ENCODE measurements at places on chromosomes 16 and 17.

DNA sequence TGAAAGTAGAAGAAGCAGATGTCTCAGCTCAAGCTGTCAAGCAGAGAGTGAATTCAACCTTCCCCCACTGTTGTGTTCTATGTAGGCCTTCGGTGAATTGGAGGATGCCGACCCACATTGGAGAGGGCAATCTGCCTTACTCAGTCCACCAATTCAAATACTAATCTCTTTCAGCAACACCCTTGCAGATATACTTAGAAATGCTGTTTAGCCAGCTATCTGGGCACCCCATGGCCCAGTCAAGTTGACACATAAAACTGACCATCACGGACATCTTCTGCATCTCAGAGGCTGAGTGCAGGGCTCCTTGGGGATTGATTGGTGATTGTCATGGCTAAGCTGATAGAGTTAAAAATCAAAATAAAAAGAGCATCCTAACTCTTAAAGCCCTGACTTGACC lies 58.3 kb downstream of the IRX3 start:
- DNase-seq, result no peak

- peak; percentile 36 for DNase-seq
Observed at GRCh38 chr16:87780385-87780989, 14.7 kb upstream of the KLHDC4 start.

GRCh38 chr17:13323990-13324389 lies 277.7 kb downstream of the HS3ST3A1 start:
- DNase-seq, result no peak

DNA sequence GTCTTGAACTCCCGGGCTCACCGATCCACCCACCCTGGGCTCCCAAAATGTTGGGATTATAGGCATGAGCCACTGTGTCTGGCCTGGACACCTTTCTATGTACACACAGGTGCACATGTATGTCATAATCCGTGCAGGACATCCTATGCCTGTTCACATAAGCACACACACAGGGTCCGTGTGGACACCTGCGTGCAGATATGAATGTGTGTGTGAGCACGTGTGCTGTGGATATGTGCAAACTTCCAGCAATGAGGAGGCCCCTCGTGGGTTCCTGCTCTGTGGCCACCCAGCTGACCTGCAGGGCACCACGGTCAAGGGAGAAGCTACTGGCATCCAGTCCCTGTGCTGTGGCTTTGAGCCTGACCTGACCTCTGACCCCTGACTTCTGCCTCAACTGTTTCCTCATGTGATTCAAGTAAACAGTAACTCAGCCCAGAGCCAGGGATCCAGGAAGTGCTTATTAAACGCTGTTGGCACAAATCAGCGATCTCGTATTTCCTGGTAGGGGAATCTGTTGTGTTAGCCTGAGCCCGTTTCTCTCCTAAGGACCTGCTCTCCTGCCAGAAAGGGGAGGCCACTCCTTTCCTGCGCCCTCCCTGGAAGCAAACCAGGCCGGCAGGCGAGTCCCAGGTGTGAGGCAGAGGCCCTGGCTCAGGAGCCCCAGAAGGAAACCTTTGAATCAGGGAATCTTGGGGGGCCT lies 6.5 kb downstream of the CPNE7 start:
- no peak for DNase-seq

DNA sequence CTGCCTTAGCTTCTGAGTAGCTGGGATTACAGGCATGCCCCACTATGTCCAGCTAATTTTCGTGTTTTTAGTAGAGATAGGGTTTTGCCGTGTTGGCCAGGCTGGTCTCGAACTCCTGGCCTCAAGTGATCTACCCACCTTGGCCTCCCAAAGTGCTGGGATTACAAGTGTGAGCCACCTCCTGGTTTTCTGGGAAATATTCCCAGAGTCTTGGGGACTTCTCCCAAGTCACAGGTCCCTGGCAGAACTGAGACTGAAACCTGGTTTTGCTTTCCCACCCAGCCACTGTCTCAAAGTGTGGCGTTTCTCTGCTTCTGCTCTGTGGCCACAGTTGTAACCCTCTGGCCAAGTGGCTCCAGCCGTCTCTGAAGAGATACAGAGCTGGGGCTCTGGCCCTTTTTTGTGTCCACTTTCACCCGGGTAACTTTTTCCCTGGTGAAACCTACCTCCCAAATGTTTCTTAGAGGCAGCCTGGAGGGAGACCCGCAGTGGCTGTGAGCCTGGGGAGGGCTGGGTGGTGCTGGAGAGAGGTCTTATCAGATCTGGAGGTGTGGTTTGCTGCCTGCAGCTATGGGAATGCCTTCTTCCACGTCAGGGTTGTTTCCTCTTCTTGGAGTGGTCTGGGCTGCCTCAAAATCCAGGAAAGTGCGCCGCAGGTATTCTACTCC lies 5.1 kb downstream of the KSR1 start:
- DNase-seq, result no peak

DNA sequence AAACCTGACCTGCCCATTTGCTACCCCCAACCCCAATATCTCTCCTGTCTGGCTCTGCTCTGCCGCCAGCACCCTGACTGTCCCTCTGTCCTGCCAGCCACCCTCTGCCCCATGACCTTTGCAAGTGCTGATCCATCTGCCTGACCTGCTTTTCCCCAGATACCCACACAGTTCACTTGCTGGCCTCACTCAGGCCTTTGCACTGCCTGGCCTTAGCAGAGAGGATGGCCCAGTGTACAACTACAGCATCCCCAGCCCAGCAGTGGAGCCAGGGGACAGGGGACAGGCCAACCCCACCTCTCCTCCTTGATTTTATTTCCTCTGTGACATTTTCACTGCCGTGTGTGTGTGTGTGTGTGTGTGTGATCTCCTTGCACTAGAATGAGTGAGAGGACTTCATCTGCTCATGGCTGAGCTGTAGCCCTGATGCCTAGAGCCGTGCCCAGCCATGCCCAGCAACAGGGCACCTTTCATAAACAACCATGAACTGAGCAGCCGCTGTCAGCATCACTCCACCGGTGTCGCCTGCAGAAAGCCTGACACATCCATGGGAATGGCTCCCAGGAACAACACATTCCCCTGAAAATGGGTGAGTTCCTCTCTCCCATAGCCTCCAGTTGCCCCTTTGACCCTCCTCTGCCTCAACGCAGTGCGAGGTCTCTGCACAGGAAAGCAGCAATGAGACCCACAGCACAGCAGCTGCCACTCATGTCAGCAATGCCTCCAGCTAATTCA lies 36.0 kb upstream of the RBFOX3 start:
- DNase-seq, result no peak

DNA sequence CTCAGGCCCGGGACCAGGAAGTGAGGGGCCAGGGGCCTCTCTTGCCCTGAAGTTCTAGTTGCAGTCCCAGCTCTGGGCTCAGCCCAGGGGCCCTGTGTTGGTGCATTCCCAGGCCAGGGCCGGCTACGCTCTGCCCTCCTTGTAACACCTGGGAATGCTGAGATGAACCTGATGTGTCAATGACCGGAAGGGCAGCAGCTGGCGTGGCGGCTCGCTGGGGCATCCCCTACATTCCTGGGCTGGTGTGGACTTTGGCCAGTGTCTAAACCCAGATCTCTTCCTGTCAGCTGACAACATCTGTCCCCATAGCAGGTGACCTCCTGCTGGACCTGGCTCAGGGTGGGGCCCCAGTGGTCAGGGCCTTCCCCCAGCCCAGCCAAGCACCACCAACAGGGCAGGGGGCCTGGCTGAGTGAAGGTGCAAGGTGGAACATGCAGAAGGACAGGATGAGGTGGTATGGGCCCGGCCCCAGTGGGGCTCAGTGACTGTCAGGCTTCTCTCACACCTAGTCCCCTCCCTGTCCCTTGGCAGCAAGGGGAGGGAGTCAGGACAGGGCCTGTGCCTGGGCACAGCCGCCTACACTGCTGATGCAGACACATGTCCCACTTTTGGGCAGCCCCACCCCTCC lies 15.9 kb downstream of the FAM83G start:
- no peak for DNase-seq

GRCh38 chr16:54933281-54934011 lies 2.8 kb downstream of the IRX5 start:
- no peak for DNase-seq

DNA sequence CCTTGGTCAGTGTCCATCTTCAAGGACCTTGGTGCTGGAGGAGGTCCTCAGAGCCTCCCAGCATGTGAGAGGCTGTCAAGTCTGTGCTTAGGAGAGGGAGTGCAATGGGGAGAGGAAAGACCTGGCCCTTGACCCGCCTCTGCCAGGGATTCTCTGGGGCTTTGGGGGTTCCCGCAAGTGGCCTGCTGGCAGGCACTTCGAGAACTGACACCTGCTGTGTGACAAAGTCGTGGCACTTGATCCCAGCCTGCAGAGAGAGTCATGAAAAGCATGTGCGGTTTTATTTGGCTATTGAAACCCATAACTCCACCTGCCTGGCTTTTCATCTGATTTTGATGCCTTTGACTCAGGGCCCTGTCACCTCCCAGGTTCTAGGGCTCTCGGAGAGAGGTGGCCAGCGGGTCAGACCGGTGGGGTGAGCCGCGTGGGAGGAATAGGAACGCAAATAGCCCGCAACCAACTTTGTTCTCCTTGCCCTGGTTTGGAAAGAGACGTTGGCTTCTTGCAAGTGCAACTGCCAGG lies 42.8 kb upstream of the GSE1 start:
- no peak for DNase-seq

DNA sequence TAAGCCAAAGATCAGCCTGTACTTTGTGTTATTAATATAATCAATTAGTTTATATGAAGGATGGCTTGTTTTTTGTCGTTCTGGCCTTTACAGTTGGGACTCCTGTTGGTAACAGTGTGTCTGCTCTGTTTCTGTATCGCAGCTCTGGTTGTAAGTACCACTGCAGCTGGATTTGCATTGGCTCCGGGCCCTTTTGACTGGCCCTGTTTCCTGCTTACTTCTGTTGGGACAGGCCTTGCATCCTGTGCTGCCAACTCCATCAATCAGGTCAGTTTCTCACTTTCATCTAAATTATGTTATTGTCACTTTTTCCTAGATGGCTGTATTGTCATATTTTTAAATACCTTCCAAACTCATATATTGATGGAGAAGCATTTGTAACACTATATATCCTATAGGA lies 32.7 kb downstream of the COX10 start:
- no peak for DNase-seq

GRCh38 chr16:4859900-4860255 lies 12.6 kb downstream of the UBN1 start:
- DNase-seq, result no peak
